ENCODE measurements at places on chromosomes 12 and 14.

GRCh38 chr12:89544022-89544421 lies 18.2 kb upstream of the POC1B start:
- DNase-seq: no peak

GRCh38 chr12:115385141-115385540 lies 701.2 kb upstream of the TBX3 start:
- no peak for DNase-seq

GRCh38 chr12:11601647-11602046 lies 47.8 kb upstream of the ETV6 start:
- DNase-seq: no peak

GRCh38 chr14:48967419-48967818 lies 618.8 kb downstream of the RPS29 start:
- DNase-seq: no peak

- DNase-seq: no peak
Observed at GRCh38 chr12:80701388-80701787, 6.0 kb upstream of the MYF6 start.

- DNase-seq: no peak
Observed at GRCh38 chr12:47122602-47123001, 42.8 kb upstream of the AMIGO2 start.

DNA sequence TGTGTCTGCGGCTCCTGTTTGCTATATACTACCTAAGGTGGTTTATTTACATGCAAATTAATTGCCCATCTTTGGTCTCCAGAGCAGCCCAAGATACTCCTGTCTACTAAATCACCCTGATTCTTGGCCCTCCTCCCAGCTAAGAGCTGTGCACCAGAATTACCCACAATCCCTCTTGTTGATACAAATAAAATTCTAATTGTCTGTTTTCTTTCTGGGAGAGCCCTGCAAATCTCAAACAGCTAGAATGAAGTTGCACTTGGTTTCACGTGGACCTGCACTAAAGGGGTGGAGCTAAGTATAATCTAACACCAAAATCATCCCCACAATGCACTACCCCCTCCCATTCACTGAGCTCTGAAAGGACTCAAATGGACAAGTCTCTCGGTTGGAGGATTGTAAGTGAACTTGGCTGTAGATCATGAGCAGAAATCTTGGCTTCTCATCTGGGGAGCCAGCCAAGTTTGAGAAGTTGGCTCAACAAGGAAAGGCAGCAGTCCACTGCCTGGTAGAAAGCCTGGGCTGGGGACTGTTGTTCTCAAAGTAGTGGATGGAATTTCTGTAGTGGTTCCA lies 6.6 kb downstream of the MAX start:
- no peak for DNase-seq

DNA sequence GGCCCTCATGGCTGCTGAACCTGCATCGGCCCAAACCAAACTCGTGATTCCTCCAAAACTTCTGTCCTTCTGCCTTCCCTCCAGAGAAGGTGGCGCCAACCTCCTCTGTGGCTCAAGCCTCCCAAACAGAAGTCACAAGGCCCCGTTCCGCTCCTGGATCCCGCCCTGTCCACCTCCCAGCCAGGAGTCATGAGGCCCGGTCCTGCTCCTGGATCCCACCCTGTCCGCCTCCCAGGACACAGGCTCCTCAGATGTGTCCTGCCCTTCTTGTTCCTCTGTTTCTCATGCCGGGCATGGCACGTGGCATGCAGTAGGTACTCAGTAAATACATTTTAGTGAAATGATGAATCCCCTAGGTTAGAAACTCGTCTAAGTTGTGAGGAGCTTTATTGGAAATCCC lies 94.2 kb upstream of the SFSWAP start:
- DNase-seq: no peak

DNA sequence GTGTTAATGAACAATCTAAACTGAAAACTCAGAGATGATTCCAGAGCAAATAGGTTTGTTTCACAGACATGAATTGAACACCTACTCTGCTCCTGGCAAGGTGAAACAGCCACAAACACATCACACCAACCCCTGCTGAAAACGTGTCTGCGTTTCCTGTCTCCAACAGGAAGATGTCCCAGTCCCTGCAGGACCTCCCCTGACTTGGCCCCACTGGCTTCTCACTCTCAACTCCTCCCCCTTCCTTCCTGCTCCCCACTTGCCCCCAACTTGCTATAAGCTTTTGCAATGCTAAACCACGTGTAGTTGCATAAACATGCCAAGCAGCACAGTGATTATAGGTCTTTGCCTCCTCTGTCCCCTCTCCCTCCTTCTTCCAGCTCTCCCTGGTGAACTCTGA lies 567.6 kb downstream of the BCL11B start:
- peak; percentile 12 for DNase-seq

- peak; percentile 75 for DNase-seq
Observed at GRCh38 chr14:67426983-67427606, 15.1 kb upstream of the PLEK2 start.

- no peak for DNase-seq
Observed at GRCh38 chr14:50055461-50056228, 60.7 kb downstream of the VCPKMT start.

DNA sequence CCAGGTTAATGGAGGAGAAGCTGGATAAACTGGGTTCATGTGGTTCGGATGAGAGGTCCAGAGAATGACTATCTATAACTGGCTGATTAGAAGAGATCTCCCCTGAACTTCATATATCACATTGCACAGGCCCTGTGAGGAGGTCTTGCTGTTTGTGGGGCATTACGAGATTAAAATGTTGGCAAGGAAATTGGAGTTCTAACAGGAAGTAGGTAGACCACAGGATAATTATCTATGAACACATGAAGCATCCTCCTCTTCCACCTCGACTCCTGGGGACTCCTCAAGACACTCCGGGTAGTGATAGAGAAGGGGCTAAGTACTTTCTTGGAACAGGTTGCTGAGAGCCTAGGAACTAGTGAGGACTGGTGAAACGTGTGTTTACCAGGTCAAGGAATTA lies 418.8 kb downstream of the KCNH5 start:
- DNase-seq: no peak

GRCh38 chr14:79175671-79176070 lies 1005.5 kb downstream of the NRXN3 start:
- DNase-seq: no peak

- DNase-seq: peak; percentile 29
Observed at GRCh38 chr12:6647083-6647604, at the start of gene ACRBP. TSS of gene ACRBP (minus strand) at chr12:6647432. CDS start at chr12:6647366, 66 bp downstream.

GRCh38 chr12:11553871-11554533 lies 95.5 kb upstream of the ETV6 start:
- peak; percentile 62 for DNase-seq

- DNase-seq: no peak
Observed at GRCh38 chr12:55850401-55850800, 7.7 kb upstream of the MMP19 start.

GRCh38 chr12:46212108-46212982 lies 56.5 kb downstream of the SLC38A1 start:
- DNase-seq: no peak

DNA sequence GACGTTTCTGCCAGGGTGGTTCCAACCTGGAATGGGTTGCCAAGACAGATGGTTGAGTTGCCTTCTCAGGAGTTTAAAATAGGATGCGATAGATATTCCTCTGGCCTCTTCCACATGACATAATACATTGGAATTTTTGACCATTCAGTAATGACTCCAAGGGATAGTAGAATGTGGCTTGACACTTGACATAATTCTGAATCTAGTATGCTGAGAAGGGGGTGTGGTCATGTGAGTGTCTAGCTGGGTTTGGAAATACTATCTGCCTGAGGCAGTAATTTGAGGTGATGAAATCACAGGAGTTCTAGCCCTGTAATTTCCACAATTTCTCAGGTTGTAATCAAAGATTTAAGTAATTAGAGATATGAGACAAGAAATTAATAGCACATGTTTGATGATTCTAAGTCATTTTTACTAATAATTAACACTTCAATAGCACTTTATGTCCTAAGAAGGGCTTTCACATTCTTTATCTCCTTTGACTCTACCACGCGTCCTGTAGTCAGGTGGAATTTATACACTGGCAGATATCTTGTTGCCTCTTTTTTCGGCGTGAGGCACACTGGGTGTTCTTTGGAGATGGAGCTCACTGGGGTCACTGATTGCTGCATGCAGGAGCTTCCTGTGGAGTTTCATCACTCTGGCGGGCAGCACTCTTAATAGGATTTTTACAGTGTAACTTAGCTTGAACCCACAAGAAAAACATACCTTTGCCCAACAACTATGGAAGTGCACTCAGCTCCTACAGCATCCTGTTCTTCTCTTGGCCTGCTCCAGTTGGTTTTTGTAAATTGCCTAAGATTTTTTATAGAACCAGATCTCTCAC lies 3.2 kb upstream of the AMIGO2 start:
- DNase-seq: no peak

DNA sequence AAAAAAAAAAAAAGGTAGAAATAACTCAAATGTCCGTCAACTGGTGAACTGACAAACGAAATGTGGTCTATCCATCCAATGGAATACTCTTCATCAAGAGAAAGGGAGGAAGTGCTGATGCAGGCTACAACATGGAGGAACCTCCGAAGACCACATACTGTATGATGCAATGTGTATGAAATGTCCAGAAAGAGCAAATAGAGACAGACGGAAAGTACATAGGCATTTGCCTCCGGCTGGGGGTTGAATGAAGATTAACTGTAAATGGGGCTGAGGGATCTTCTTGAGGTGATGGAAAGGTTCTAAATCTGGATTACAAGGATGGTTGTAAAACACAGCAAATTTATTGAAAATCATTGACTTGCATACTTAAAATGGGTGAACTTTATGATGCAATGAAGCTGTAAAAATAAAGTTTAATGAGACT lies 35.4 kb downstream of the DLK1 start:
- no peak for DNase-seq

GRCh38 chr12:122138616-122139015 lies 35.4 kb downstream of the IL31 start:
- no peak for DNase-seq

DNA sequence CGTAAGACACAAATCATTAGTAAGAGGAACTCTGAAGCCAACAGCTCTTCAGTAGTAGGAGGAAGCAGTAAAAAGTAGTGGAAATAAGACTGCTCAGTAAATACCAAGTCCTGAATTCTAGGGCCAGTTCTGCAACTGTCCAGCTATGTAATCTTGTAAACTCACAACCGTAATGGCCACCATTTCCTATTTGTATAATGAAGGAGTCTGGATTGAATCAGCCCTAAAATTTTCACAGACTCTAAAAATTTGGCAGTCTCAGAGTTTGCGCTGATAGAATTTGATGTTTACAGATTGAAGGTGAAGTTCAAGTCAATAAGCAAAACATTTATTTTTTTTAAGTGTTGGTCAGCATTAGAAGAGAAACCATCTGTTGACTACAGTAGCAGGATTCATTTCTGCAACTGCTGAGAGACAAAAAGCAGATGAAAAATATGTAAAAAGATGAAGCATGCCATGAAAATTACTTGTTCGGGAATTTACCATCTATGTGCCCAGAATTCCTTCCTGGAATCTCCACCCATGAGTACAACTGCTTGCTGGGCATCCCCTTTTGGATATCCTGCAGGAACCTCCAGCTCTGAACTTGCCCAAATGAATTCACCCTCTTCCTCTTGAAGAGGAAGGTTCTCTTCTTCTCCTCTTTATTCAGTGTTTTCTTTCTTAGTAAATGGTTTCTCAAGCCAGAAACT lies 47.5 kb downstream of the GALNT4 start:
- DNase-seq: no peak

- DNase-seq: no peak
Observed at GRCh38 chr12:21248679-21249078, 86.0 kb downstream of the SLCO1A2 start.

GRCh38 chr12:88591343-88591742 lies 11.1 kb upstream of the KITLG start:
- DNase-seq: no peak

DNA sequence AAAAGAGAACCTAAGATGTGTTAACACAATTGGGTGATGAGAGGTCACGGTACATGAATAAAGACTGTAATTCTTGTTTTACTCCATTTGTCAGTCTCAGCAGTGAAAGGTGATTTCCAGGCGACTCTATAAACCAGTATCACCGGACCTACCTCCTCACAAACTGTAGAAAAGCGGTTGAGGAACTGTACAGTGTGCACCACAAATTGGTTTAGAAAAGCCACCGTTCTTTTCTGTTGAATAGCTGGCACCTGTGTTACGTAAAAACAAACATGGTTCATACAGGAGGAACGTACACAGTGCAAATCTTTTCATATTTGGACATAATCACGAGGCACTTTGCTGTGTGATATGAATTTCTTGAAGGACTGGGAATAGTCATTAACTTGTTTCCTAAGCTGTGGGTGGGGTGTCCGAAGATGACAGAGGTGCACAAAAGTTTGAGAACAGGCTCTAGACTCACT lies 663 bp downstream of the WASHC3 start:
- peak; percentile 12 for DNase-seq

- no peak for DNase-seq
Observed at GRCh38 chr12:53277981-53278380, 9.9 kb downstream of the ESPL1 start.

DNA sequence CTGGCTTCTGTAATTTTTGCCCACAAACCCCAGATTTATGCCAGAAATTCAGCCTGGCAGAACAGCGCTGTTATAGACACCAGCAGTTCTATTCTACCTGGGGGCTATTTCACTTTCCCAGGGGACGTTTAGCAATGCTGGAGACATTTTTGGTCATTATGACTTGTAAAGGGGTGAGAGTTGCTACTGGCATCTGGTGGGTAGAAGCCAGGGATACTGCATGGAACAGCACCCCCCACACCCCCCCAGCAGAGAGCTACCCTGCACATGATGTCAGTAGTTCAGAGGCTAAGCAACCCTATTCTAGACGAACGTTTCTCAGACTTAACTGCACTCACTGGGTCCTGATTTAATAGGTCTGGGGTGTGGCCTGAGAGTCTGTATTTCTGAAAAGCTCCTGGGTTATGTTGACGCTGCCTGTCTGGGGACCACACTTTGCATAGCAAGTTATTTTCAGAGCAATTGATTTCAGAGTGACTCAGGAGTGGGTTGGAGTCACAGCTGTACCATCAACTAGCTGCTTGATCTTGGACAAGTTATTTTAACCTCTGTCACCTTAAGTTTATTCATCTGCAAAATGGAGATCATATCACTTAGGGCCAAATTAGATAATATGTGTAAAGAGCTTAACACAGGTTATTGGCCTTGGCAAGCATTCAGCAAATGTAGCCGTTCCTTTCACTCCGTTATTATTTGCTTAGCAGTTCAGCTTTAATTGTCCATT lies 48.5 kb downstream of the CHST11 start:
- no peak for DNase-seq

- DNase-seq: no peak
Observed at GRCh38 chr12:53845932-53846331, 92.7 kb upstream of the HOXC13 start.

- no peak for DNase-seq
Observed at GRCh38 chr14:77526266-77526665, 27.6 kb upstream of the ISM2 start.

- no peak for DNase-seq
Observed at GRCh38 chr12:96386794-96387193, 13.4 kb downstream of the CDK17 start.

DNA sequence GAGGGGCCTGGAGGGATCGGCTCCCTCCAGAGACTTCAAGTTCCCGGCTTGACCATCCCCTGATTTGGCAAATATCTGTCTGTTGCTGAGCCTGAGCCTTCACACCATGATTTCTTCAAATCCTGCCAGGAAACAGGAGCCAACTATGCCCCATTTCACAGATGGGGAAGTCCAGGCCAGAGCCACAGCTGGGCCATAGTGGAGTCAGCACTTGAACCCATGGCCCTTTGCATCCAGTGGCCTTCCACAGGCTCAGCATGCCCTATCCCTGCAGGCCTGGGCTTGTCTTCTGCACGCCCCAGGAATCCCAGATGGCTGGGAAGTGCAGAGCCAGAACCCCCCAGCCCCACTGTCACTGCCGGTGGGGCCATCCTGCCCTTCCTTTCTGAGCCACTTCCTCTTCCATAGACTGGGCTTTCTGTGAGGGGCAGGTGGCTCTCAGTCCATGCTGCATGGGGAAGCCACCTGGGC lies 44.9 kb downstream of the CYP46A1 start:
- no peak for DNase-seq
